ENCODE measurements at places on chromosomes 2 and 18.
A peak's percentile ranks its signal among the peaks of the same experiment; 100 is the strongest.

GRCh38 chr2:61470122-61470951 is 550 bp downstream of the USP34 start:
- no peak for DNase-seq

DNA sequence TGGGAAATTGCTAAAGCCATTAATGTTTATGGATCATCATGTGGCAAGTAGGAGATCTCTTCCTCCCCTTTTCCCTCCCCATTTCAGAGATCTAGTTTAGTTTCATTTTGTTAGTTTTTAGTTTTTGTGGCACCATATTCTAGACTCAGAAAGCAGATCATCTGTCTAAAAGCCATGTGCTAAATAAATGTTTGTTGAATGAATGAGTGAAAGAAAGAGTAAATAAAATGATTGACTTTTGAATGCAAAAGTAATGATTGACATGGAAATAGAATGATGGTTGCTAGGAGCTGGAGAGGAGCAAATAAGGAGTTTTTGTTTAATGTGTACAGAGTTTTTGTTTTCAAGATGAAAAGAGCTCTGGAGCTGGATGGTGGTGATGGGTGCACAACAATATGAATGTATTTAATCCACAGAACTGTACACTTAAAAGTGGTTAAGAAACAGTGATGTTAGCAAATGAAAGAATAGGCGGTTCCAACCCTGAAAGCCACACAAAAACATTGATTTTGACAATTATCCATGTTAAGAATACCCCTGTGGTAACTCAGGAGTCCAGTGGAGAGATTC is 23.6 kb downstream of the TMEM178A start:
- DNase-seq: no peak

DNA sequence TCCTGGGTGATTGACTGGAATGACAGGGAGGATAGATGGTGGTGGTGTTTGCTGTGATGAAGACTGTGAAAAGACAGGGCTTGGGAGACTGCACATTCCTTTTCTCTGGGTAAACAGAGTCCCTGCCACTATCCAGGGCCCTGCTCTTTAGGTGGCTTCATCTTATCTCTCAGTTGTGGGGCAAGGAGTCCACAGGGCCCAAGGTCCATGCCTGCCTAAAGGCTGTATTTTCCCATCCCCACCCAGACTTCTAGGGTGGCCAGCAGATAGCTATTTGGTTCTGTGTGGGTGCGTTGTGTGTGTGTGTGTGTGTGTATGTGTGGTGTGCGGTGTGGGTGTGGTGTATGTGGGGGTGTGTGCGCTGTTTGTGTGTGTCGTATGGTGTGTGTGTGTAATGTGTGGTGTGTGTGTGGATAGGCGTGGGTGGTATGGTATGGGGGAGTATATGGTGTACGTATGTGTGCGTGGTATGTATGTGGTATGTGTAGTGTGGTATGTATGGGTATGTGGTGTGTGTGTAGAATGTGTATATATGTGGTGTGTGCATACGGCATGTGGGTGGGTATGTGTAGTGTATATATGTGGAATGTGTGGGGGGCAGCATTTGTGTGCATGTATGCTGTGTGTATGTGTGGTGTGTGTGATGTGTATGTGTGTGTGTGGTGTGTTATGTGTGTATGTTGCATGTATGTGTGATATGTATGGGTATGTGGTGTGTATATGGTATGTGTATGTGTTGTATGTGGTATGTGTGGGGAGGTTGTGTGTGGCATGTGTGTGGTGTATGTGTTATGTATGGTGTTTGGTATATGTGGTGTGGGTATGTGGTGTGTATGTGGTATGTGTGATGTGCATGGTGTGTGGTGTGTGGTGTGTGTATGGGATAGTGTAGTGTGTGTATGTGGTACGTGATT is 10.5 kb upstream of the XRCC5 start:
- DNase-seq: no peak

DNA sequence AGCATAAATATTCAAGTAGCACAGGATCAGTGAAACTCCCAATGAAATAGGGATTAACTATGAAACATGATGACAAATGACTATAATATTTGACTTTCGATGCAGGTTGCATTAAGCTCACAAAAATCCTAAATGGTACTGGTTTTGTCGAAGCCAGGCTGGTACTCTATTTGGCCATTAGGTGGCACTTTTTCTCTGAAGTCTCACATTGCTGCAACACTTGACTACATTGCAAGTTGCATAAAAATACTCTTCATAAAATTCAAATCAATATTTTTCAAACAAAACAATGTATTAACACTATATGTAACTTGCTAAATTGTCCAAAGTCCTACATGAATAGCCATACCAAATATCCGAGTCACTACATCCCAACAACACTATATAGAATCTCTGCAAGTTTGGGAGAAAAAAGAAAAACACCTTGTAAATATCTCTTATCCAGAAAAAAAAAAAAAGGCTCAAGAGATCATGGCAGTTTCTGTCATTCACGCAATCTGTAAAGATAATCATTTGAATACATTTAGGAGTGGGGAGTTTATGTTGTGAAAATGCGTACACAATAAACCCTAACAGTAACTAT is 9.5 kb downstream of the RTTN start:
- no peak for DNase-seq

DNA sequence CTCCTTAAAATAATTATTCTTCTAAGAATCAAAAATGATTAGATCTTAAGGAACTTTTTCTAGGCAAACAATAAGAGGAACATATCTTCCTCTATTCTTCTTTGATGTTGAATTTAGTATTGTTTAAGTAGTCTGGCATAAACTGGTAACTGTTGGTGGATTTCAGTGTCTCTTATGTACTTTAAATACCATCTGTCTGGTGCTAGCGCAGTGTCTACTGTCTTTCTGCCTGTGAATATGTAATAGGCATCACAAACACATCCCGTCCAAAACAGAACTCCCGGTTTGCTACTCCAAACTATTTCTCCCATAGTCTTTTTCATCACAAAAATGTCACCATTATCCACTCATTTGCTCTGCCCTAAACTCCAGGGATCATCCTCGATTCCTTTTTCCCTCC is 281.7 kb downstream of the PHLPP1 start:
- DNase-seq: no peak

DNA sequence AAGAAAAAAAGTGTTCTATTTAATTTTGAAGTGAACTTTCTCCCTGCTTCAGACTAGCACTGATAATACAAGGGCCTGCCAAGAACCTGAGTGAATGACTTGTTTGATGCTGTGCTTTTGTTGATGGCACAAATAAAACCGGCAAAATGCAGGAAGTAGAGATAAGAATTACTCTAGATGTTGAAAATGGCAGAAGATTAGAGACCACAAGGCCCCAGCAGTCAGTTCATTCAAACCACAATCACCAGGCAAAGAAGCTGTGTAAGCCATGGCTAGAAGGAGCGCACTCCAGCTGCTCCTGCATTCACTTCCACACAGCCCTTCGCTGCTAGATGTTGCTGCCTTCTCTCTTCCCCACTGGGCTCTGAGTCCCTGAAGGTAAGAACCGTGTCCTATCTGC is 297.1 kb downstream of the AGPS start:
- DNase-seq: no peak

GRCh38 chr2:139411236-139411635 is 631.0 kb upstream of the NXPH2 start:
- DNase-seq: peak; percentile 30

DNA sequence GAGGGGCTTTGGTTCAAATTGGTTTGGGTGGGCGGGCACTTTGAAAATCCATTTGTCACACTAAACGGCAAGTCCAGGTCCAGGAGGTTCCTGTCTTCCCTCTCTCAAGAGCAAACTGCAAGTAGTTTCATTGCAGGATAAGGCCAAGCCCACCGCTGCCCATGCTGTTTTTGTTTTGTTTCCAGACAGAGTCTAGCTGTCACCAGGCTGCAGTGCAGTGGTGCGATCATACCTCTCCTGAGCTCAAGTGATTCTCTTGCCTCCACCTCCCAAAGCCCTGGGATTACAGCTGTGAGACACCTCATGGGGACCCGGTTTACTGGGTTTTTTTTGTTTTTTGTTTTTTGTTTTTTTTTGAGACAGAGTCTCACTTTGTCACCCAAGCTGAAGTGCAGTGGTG is 1.8 kb upstream of the CYBRD1 start:
- no peak for DNase-seq

DNA sequence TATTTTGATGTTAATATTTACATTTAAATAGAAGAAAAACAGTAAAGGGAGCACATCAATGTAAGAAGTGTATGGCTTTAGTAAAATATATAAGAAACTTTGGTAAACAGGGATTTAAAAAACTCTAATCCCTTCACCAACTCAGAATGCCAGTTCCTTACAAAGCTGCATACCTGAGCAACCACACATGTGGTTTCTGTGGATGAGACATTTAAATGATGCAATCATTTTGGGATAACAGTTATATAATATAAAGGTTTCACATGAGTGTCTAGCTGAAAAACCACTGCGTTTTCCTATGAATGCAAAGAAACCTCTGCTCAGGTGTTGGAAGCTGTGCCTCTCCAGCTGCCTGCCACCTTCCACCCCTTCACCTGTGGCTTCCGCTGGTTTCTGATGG is 209.1 kb upstream of the REV1 start:
- DNase-seq: no peak

GRCh38 chr18:3454365-3455089 is 4.6 kb downstream of the TGIF1 start:
- DNase-seq: peak; percentile 33

- no peak for DNase-seq
Measured at GRCh38 chr2:229900012-229900411, 21.8 kb downstream of the TRIP12 start.

Data from KG1 (cell line).